Stimulated activated CD4-positive, alpha-beta T cell treated with anti-CD3 and anti-CD28 coated beads, Interleukin-2, amount 100 ng/mL, for 4 hours (primary cell): ENCODE measurements at places on chromosomes 1 and 21.

DNA sequence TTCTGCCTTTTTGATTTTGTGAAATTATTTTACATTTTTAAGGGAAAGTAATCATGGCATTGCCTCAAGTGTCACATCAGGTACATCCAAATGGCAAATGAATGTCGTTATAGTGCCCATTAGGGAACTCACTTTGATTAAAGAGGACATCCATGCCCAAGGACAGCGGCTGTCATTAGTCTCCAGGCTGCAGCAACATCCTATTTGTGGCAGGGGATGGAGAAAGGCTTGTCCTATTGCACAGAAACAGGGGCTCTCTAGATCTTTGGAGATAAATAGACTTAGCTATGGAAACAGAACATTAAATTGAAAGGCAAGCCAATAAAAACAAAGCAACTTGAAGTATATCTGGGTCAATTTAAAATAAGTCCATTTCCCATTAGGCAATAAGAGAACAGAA lies 439.3 kb downstream of the NEGR1 start:
- DNase-seq: no peak

- no peak for DNase-seq
These were observed 7.2 kb upstream of the CCN1 start for GRCh38 chr1:85573322-85573721.

DNA sequence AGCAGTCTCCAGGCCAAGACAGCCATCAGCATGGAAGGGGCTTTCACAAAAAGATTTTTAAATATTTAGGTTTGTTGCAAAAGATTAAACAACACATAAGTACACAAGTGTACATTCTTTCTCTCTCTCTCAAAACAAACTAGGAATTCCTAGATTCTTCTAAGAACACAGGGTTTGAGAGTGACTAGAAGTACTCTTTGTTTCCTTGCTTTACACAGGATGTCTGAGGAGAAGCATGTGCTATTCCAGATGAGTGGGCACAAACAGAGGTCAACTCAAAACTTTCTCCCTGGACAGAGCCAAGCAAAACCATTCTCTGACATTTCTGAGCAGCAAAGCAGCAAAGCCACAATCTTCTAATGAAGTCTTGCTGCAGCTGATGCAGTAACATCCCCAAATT lies 210.6 kb upstream of the HOOK1 start:
- DNase-seq: no peak

- no peak for DNase-seq
These were observed 118.0 kb downstream of the KAZN start for GRCh38 chr1:14716474-14716873.

DNA sequence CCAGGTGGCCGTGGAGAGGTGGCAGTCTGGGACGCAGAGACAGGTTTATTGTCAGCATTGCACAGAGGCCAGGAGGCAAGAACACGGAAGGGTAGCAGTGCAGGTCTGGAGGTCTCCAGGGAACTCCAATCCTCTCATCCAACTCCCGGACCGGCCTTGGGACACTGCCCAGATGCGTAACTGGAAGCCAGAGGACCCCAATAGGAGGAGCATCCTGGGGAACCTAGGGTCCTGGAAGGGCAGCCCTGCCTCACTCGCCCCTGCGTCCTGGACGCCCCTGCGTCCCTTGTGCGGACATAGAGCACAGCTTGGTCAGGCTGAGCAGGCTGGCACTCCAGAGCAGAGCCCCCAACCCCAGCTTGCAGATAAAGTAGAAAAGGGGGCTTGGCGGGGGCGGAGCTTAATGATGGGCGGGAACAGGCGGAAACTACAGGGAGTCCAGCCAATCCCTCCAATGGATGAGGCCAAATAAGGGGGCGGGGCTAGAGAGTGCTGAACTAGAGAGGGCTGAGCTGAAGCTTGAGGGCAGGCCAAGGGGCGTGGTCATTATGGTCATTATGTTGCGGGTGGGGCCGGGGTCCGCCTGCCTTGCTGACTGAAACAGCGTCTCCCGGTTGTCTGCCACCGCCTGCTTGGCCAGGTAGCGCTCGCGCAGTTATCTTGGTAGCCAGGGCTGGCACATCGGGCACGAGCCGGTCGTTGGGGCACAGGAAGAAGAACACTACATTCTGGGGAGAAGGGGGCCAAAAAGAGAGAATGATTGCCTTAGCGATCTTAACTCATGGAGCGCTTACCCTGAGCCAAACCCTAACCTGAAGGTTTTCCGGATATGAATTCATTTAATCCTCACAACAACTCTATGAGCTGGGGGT lies 3.7 kb upstream of the ARHGEF19 start:
- DNase-seq: no peak

- no peak for DNase-seq
These were observed 56.4 kb downstream of the WDR3 start for GRCh38 chr1:117985973-117986372.

DNA sequence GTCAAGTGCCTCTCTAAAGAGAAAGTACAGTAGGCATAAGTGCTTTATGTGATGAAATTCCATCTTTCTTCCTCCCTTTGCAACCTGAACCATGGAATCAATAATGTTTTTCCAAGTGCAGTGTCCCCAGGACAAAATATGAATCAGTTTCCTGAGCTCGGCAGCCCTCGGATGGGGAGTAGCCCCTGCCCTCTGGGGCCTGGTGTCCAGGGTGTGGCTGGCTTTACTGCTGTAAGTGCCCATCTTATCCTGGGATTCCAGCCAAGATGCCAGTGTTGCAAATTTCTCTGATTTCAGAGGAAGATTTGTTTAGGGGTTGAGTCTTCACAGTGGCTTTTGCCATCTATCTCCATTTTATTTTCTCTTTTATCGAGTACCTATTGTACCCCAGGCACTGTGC lies 40.5 kb upstream of the SRP9 start:
- no peak for DNase-seq

DNA sequence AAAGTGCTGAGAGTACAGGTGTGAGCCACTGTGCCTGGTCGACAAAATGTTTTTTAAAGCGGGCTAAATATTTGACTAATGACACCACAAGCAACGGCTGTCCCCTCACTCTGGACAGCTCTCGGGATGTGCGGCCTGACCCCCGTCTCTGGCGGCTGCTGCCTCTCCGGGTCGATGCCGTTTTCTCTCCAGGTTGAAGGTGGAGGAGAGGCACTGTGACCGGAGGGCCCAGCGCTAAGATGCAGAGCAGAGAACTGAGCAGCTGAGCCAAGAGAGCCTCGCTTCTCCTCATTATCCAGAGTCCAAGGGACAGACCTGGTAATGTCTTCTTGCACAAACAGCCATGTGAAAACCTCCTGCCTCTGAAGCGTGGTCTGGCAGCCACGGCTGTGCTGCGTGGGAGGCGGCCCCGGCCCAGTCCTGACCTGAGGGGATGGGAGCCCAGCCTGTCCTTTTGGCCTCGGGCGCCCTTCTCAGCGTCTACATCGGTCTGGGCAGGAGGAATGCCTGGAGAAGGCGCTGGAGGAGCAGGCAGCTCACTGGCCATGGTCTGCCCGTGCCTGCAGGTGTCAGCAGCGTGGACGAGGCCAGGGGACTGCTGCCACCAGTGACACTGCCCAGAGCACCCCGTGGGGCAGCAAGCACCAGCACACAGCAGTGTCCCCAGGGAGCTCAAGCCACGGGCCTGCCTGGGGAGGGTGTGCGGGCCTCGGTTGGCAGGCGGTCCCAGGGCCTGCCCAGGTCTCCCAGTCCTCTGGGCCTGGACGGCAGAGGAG lies 10.3 kb downstream of the MORN1 start:
- no peak for DNase-seq

DNA sequence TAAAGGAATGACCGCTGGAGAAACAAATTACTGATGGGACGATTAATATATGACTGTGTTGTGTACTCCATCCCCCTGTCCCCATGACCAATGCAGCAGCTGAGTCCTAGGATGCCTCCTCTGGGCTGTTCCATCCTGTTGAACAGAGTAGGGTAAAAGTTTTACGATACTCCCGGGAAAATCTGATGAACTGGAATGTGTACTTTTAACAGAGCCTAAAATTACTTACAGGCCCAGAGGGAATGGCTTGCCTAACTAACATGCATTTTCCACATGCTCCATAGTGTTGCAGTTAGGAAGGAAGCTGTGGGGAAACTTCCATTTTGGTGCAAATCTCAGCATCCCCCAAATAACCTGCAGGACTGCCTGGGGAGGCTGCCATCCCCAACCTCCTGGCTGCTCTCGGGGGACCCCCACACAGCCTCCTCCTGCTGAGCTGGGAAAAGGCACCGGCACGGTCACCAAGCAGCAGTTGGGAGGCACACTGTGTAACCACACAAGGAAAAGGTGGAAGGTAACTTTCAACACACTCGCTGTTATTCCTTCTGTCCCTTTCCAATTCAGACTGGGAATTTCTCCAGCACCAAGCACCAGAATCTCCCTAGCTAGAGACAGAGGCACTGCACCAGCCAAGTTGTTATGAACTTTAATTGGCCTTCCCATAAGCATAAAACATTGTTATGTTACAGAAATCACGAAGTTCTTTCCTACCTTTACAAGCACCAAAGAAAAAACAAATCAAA lies 97.2 kb downstream of the BCAR3 start:
- DNase-seq: no peak

GRCh38 chr1:207919523-207920170 lies 8.7 kb upstream of the CD34 start:
- no peak for DNase-seq

- no peak for DNase-seq
These were observed 16.9 kb upstream of the THRAP3 start for GRCh38 chr1:36207339-36207738.

DNA sequence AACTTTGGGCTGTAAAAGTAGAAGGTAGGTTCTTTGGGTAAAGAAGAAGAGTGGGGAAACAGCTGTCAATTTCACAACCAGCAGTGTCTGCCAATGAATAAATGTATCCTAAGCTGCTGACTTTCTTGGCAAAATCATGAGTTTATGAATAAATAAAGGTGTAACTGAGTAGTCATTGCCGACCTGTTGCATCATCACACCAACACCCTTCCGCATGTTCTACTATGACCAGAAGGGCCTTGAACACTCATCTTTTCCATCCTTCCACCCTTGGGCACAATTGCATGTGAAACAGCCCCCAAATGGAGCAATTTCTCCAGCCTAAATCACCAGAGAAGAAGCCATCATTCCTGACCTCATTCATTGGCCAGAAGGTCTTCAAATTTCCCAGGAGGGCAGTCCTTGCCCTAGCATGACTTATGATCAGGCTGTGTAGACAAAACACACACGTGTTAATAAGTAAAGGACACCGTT lies 31.2 kb upstream of the QSOX1 start:
- DNase-seq: no peak

- no peak for DNase-seq
These were observed 55.0 kb downstream of the ADARB1 start for GRCh38 chr21:45129189-45129923.

- DNase-seq: no peak
These were observed 43.0 kb upstream of the PSEN2 start for GRCh38 chr1:226827458-226827857.

DNA sequence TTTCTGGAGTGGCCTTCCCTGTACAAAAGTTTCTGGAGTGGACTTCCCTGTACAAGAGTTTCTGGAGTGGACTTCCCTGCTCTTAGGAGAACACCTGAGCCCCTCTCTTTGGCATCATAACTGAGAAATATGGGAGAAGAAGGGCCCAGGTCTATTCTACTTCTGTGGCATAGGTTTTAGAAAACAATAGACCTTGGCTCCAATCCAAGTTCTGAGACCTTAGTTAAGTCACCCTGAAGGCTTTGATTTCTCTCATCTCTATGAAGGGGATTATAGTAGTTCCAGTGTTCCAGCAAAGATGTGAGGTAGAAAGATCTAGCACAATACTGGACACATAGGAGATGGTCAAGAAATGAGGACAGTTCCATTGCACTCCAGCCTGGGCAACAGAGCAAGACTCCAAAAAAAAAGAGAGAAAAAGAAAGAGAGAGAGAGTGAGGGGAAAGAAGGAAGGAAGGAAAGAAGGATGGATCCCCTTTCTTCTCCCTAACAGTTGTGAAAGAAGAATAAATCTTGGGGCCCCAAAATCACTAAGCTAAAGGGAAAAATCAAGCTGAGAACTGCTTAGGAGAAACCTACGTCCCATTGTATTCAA lies 13.3 kb upstream of the EIF4G3 start:
- no peak for DNase-seq

DNA sequence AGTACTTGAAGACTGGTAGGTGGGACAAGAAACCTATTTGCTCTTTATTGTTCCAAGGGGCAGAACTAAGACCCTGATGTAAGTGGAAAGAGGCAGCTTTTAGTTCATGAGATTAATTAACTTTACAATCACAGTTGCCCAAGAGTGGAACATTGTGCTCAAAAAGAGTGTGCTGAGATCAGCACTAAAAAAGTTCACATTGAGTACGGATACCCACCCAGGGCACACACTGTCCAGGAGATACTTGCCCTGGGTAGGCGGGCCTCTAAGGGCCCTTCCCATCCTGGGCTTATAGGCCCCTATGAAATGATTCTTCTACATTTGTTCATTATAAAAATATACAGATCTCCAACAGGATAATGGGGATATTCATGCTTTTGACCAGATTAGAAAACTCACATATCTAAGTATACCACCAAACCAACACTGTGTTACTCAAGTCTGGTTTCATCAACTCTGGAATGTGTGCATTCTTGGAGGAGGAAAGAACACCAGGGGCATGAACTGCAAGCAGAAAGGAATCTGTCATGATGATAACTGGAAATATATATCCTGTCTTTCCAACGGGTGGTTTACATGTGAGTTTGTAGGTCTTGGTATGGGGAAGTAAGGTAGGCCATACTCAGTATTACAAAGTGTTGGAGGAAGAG lies 626.2 kb downstream of the SMYD3 start:
- DNase-seq: no peak

DNA sequence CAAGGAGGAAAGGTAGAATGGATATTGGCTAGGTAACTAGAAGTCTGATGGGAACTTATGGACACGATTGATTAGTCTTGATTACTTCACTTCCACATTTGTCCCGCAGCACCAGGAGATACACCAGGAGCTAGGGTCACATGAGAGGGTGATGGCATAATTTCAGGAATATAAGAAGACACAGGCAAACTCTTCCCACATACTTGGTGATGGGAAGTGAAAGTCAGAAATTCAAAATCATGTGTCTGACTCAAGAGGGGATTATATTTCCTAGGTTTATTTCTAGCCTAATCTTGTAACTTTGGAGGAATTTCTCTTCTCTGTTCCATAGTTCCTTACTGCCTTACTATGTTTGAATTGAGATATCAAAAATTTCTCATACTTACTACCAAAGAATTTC lies 185.0 kb downstream of the PBX1 start:
- DNase-seq: no peak
